ENCODE measurements at places on chromosomes 2 and 18.

- no peak for DNase-seq
Measured at GRCh38 chr2:148969659-148970061, 68.8 kb upstream of the LYPD6B start.

DNA sequence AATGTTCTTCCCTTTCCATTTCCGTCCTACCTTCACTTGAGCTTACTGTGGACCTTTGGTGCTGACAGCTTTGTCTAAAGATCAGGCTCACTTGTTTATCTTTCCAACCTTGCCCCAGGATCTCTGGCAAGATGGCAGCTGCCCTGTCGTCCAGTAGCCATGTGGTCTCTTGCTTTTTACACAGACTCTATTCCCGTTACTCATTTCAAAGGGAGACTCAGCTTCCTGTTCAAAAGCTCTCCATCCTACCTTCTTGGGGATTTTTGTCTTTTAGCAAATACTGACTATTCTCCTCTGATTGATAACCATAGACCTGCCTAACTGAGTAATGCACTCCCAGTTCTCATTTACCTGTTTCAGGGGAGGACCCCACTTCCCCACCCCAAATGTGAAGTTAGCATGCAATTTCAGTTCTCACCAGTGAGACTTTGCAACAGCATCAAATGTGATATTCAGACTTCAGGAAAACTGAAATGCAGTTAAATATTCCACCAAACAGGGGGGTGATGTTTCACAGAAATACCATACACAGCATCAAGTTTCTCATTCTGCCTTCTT is 184.4 kb downstream of the MYO3B start:
- DNase-seq: no peak

GRCh38 chr18:39870591-39870990 is 2084.4 kb upstream of the PIK3C3 start:
- DNase-seq: no peak

DNA sequence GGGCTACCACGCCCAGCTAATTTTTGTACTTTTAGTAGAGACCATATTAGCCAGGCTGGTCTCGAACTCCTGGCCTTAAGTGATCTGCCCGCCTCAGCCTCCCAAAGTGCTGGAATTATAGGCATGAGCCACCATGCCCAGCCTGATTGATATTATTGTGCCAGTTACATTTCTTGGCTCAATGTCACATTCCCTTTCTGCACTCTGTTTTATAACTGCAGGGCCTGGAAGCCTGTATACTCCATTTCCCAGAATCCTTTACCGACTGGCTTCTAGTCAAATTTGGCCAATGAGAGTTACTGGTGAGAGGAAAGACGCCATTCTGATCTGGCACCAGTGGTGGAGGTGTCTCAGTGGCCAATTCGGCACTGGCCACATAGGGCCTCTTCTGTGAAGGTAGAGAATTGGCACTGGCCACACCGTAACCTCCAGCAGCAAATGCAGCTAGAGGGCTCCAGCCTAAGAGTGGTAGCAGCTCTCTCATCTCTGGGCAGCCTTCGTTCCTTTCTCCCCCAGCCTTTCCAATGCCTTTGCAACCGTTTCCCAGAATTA is 16.9 kb upstream of the CFAP36 start:
- no peak for DNase-seq

GRCh38 chr18:63247926-63248325 is 71.6 kb downstream of the BCL2 start:
- DNase-seq: no peak

- DNase-seq: no peak
Measured at GRCh38 chr18:70493461-70493860, 204.6 kb downstream of the SOCS6 start.

- DNase-seq: no peak
Measured at GRCh38 chr2:105334211-105334610, 3.1 kb upstream of the C2orf49 start.

DNA sequence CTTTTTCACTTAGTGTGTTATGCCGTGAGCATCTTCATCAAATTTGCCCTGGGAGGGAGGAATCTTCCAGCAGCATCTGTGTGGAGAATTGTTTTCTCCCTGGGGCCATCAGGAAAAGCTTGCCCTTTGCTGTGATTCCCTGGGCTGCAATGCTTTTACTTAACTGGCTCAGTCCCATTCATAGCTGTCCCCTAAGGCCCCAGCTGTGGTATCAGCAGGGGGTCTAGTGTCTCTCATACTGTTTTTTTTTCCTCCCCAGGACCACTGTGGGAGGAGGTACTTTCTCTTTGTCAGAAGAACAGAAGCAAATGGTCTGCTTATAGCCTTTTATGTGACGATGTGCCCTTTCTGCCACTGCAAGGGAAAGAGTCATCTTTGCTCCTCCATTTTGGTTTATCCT is 176.8 kb upstream of the CELF4 start:
- no peak for DNase-seq

DNA sequence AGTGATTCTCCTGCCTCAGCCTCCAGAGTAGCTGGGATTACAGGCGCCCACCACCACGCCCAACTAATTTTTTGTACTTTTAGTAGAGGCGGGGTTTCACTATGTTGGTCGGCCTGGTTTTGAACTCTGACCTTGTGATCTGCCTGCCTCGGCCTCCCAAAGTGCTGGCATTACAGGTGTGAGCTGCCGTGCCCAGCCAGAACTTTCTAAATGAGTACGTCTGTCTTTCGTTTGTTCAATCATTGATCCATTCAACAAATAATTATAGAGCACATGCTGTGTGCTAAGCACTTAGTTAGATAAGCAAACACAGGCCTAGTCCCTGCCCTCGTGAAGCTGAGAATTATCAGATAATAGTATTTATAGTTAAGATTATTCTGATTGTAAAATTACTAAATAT is 56.5 kb downstream of the TTC39C start:
- no peak for DNase-seq

GRCh38 chr2:48198371-48198770 is 292.1 kb upstream of the FBXO11 start:
- DNase-seq: peak; percentile 58

DNA sequence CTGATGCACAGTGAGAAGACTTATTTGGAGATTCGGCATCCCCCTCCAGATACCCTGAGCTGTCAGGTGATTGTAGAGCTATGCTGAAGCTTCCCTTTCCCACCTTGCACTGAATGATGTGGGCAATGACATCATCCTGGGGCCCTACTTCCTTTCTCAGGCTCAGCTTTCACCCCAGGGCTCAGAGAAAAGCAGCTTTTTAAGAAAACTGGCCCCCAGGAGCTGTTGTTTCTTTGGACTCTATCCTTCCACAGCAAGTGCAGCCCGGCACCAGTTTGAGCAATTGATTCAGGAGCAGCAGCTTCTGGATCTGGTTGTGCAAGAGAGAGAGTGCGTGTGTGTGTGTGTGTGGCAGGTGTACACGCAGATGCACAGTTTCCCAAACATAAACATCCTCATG is 251.3 kb downstream of the ANAPC1 start:
- peak; percentile 45 for DNase-seq

DNA sequence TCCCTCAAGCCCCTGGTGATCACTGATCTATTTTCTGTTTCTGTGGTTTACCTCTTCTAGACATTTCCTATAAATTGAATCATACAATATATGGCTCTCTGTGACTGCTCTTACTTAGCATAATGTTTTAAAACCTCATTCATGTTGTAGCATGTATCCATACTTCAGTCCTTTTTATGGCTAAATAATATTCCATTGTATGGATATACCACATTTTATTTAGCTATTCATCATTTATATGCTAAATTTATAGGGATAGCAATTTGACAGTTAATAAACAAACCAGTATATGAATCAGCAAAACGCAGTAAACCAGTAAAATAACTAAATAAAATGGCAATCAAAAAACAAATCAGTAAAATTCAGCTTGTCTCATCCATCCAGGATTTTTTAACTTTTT is 286.1 kb upstream of the HNRNPA3 start:
- no peak for DNase-seq
